ENCODE measurements at places on chromosomes 7 and 10. TPM values are rescaled to one million over a fixed set of nuclear protein-coding genes. Genes with fewer than 3 reads are reported as not detected.

DNA sequence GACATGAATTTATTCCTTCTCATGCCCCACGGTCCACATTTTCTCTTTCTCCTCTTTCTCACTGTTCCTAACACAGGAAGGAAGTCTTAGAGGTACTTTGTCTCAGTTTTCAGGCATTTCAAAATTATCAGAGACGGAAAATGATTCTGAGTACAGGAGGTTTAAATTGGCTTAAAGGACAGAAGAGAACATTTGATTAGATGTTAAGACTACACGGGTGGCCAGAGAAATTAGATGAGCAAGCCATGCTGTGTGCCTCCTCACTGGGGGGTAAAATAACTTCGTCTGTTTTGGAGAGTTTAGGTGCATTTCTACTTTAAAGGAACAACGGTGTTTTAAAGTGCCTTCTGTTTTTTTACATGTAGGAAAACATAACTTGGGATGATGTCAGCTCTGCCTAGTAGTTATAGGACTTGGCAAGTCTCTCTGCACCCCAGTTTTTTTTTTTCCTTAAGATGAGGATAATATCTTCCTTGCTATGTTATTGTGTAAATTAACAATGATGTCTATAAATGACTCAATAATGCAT is 66.9 kb downstream of the MCMBP start:
- DNase-seq: no peak

- no peak for DNase-seq
Measured at GRCh38 chr7:6169805-6170520, 102.5 kb downstream of the CYTH3 start.

DNA sequence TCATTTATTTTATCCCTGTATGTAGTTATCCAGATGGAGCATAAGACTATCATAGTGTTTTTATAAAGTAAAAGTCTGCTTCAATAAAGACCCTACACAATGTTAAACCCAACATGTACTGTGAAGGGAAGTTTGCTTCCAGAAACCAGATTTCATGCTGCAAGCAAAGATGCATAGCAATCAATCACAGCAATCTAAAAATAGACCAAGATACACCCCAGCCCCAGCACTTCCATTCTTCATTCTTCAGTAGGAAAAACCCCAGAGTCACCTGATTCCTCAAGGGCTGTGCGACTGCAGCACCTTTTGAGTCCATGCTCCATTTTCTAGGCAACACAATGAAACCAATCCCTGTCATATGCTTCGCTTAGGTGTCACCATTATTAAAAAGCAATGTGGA is 66.9 kb upstream of the PDE1C start:
- DNase-seq: no peak

- no peak for DNase-seq
Measured at GRCh38 chr7:11170175-11170574, 196.5 kb downstream of the PHF14 start.

Gene CPEB3
- 12.1 TPM for total RNA-seq

DNA sequence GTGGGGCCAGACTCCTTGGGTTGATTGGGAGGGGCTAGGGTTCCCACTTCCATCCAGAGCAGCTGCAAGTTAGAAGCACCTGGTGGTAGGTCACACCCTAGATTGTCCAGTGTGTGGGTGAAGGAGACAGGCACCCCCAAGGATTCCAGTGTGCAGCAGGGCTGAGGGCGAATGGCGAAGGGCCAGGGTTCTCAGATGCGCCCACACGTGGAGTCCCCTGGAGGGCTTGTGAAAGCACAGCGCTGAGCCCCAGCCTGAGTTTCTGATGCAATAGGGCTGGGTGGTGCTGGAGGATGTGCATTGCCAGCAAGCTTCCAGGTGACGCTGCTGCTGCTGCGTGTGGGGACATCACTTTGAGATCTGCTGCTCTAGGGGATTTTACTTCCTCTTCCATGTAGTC is 25.4 kb downstream of the TBATA start:
- no peak for DNase-seq

Gene INA
- total RNA-seq: not detected

DNA sequence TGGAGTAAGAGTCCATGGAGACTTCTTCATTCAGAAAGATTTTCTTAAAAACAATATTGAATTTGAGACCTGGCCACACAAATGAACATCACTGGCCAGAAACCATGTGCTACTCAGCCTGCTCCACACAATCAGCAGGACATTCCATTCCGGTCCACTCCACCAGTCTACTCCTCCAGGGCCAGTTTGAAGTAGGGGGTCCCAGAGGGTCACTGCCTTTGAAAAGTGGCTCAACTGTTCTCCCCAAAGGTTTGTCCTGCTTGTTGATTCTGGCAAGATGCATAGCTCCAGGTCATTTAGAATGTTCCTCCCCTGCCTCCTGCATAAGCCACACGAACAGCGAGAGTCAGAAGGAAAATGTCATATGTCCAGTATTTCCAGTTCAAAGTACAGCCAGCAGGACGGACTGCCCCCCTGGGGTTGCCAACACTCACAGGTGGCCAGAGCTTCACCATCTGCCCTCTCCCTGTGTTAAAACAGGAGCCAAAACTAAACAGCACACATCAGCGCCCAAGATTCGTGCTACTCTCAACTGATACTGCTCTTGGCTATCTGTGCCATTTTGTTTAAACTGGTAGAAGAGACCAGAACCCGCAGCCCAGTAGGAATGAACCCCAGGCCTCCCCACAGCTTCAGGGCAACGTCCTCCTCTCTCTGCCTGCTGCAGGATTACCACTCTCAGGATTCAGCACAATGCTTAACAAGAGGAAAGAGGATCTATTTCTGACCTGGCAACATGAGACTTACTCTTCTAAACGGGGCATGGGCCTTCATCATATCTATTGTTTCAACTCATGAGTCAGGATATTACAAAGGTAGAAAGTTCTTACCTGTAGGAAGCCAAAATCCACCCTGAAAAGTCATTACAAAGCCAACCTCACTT is 11.3 kb downstream of the GRB10 start:
- no peak for DNase-seq

Gene VWDE
- total RNA-seq: 17.0 TPM

DNA sequence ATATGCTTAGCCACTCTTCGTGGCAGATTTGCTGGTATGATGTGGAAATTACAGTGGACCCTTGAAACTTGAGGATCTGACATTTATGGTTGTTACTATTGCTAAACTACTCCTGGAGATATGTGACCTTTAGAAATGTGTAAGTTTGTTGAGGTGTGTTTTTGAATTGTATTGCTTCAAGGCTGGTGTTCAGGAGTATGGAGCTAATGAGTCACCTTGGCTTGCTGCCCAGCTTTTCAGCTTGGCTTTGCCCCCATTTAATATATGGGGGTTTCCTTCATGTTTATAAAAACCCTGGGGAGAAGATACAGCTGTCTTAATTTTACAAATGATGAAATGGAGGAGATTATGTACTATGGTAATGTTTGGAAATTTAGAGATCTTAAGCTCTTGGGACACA is 11.6 kb downstream of the HBP1 start:
- DNase-seq: no peak

Gene ANKRD61
- not detected for total RNA-seq

GRCh38 chr10:102799691-102800471 is 37.3 kb downstream of the CYP17A1 start:
- DNase-seq: no peak

DNA sequence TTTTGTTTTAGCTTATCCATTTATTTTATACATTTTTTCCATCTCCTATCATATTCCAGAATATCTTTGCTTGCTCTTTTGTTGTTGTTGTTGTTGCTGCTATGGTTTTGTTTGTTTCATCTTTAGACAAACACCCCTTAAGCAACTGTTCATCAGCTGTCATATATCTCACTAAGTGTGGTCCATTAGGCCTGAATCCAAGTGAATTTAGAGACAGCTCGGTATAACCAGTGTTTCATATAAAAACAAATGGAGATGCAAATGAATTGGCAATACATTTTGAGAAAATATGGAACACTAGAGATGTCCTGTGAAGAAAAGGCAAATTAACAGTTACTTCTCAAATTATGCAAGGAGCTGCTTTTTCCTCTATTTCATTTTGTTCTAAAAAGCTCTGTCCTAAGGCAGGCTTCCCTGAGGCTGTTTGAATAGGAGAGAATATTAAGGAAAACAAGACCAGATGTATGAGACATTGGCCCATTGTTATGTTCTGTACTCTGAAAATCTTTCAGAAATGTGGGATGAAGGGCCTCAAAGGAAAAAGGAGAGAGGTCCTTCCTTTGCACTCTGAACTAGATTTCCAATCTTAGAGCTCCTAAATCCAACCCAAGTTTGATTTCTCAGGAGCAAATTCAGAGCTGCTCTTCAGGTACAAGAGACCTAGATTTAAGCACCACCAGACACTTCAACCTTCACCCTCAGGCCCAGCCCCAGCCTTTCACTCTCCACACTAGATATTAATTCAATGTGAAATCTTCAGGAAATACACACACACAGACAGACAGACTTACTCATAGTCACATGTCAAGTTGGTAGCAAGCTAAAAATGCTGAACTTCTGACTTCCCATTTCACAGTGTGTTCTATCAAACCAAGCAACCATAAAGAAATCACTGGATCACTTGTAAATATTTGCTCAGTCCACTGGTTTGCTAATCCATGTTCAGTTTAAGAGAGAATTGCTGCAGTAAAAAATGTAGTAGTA is 5.4 kb downstream of the TFEC start:
- DNase-seq: no peak

- DNase-seq: no peak
Measured at GRCh38 chr7:36279200-36279925, 110.3 kb upstream of the ANLN start.

All from breast epithelium (tissue), 4 donors.